ENCODE measurements at places on chromosomes 16 and 17.

GRCh38 chr17:50511058-50511457, 2.8 kb downstream of the MYCBPAP start:
- peak; percentile 36 for DNase-seq

GRCh38 chr17:57662644-57663308, 82.3 kb downstream of the CCDC182 start:
- peak; percentile 76 for DNase-seq

- DNase-seq: peak; percentile 25
These were observed 7.2 kb upstream of the AGRP start for GRCh38 chr16:67490335-67491096.

GRCh38 chr16:28823291-28823872, 583 bp downstream of the ATXN2L start:
- DNase-seq: no peak

GRCh38 chr17:70276906-70277305, 107.6 kb downstream of the KCNJ2 start:
- no peak for DNase-seq

DNA sequence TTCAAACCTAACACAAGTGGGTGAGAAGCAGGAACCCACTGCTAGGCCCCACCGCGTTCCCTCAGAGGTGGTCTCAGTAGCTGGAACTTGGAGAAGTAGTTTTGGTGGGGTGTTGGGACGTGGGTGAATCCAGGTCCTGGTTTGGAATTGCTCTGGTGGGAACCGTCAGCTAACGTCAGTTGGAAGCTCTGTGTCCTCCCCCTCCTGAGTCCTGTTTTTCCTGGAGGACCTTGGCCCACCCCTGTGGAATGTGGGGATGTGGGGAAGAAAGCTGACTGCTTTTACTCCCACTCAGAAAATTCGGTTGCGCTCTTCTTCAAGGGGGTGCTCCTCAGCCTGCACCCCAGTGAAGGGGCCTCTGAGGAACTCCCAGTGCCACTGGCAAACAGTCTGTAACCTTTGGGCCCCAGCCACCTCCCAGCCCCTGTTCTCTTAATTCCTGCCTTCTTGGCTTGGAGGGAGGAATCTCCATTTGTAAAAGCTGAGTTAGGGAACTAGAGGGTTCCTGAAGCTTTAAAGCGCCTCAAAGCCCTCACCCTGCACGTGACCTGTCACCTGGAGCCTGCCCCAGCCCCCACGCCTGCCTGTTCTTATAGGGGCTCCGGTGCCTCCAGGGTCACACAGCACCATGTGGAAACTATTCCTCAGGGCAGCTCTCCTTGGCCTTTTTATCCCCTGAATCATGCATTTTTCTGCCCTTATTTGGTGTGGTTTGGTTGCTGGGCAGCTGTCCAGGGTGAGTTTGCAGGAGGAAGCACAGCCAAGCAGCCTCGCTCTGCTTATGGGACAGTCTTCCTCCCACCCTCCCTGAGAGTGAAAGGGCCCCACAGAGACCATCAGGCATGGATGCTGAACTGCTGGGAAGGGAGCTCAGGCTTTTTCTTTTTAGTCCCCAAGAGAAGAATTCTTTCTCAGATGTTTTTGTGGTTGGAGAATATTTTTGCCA, 16.2 kb upstream of the NAGLU start:
- DNase-seq: no peak

- peak; percentile 96 for DNase-seq
These were observed at the start of gene RAP1GAP2 for GRCh38 chr17:2796164-2797125. Gene RAP1GAP2 (plus strand): TSS chr17:2796438. CDS start chr17:2796528, 90 bp downstream.

DNA sequence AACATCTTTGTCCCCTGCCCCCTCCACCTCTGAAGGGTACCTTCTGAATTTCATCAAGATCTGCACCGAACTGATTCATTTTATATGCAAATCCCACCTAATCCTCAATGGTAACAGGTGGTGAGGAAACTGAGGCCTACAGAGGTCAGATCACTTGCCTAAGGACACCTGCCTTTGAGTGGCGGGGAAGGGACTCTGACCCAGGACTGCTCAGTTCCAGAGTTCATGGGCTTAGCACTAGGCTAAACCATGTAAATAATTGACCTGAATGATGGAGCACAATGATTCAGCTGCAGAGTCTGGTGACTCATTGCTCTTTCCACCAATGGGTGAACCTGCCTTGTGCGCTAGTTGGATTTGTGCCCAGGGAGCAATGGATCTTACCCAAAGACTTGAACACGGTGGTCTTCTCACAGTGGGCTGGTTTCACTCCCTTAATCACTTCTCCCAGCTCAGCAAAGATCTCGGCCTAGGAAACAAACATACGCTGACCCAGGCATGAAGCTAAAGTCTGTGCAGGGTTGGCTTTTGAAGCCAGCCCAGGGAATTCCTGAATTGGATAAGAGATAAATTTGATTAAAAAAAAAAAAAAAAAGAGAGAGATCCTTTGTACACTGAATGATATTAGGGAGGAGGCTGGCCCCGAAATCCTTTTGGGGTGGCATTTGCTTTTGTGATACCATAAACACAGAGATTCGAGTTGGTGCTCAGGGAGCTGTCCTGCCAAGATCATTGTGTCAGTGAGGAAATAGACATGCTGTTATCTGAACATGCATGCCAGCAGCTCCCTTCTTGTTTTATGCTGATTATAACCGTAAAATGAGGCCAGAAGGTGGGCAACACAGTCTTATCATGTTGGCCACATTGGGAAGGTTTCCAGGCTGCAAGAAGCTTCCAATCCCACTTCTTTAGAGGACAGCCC, 17.0 kb downstream of the CRYM start:
- peak; percentile 73 for DNase-seq

GRCh38 chr16:4612977-4613635, 1.6 kb downstream of the UBALD1 start:
- no peak for DNase-seq

GRCh38 chr16:15770512-15770911, 86.3 kb downstream of the MYH11 start:
- no peak for DNase-seq

- no peak for DNase-seq
These were observed 16.5 kb downstream of the PITPNM3 start for GRCh38 chr17:6539871-6540270.

DNA sequence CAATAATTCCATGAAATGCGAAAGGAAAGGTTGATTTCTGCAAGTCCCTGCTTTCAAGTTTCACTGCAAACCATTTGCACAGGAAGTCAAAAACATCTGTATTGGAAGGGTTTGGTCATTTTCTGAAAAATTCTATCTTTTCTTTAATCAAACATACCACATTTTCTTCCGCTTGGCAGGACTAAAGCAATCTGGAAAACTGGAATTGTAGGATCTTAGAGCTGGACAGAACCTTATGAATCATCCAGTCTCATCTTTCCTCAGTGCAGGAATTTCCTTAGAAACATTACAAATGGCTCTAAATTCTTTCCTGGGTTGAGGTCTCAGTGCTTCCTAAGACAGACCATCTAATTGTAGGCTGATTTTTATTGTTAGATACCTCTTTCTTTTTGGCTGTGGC, 111.5 kb upstream of the ELAC2 start:
- no peak for DNase-seq

- no peak for DNase-seq
These were observed 103.1 kb downstream of the SDK2 start for GRCh38 chr17:73541111-73541510.

GRCh38 chr17:60087882-60088669, 9.4 kb upstream of the HEATR6 start:
- no peak for DNase-seq

DNA sequence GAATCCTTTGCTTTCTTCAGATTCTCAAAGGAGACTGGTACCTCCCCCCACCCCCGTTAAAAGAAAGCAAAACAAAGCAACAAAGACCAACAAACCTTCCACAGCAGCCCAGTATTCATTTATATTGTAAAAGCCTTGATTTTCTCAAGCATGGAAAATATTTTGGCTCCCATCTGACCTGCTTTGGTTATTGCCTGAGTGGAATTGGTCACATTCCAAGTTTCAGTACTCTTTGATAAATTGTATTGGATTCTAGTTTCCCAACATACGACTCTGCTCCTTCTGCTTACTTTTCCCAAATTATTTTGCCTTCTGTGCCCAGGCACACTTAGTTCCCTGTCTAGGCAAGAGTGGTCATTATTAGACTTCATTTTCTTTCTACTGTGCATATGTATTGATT, 1.3 kb downstream of the ABCC11 start:
- no peak for DNase-seq

DNA sequence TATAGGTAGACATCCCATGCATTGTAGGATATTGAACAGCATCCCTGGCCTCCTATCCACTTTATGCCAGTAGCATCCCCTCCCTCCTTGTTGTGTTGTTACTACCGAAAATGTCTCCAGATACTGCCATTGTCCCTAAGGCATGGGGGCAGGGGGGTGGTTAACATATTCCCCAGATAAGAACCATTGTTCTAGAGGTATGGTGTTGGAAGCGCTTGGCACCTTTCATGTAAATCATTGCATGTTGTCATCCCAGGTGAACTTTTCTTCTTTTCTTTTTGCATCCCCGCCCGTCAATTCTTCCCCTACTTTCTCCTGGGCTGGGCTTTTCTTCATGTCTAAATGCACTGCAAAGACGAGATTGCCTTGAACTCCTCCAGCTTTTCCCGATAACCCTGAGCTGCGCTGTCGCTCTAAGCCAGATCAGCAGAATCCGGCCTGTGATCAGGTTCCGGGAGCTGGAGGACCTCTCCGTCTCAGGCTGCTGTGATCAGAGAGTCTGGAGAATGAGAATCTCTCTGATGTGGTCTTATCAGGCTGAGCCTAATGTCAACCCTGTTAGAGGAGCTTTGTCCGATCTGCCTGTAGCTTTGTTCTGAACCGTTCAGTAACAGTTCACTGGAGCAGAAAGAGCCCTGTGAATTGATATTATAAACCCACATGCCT, 76.2 kb downstream of the RBFOX1 start:
- no peak for DNase-seq

- DNase-seq: peak; percentile 57
These were observed at the start of gene VAT1 for GRCh38 chr17:43021741-43022512. Gene VAT1 (minus strand): TSS chr17:43022385. CDS start chr17:43022322, 63 bp downstream.

DNA sequence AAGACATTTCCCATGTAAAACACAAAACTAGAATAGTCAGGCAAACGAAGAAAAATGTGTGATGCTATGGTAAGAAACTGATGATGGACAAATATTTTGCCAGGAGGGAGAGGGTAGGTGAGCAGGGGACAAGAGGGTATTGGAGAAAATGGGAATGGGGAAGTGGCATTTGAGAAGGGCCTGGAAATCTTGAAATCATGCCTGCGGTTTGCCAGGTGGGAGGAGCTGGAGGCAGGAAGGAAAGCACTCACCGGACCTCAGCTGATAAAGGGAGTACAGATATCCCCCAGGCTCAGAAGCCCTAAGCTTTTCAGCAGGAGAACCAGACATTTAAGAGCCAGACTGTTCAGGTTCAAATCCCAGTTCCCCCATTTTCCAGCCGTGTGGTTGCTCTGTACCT, 103.6 kb downstream of the GSG1L start:
- DNase-seq: peak; percentile 44

- DNase-seq: no peak
These were observed 18.5 kb downstream of the ANKRD40 start for GRCh38 chr17:50689251-50689650.

DNA sequence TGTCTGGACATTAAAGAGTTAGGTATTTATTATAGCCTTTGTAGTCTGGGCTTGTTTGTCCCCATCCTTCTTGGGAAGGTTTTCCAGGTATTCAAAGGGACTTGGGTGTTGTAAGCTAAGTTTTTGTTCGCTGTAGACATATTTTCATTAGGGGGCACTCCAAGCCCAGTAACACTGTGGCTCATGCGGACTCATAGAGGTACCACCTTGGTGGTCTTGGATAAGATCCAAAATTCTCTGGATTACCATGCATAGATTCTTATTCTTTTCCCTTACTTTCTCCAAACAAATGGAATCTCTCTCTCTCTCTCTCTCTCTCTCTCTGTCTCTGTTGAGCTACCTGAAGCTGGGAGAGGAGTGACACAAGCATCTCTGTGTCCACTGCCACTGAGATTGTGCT, 48.9 kb downstream of the ERCC4 start:
- DNase-seq: no peak

- DNase-seq: no peak
These were observed 11.1 kb upstream of the PIK3R5 start for GRCh38 chr17:8976638-8977037.
